ENCODE measurements at places on chromosomes 1 and 21.

GRCh38 chr1:167934426-167935215 is 1.9 kb upstream of the DCAF6 start:
- DNase-seq = no peak

DNA sequence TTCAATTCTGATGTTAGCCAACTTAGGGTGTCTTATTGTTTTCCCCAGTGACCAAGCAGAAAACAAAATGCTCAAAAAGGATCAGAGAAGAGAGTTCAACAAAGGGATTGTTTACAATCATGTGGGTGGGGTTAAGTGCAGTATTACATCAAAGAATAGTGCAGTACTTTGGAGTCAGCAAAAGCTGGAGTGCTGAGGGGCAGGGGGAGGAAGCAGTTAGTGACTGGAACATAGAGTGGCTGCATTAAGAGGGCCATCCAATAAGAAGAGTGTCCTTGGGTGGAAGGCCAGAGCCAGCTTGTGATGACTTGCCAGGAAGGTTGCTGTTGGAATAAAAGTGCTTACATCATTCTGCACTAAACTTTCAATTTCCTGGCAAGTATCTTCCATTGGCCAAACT is 175.5 kb downstream of the CYYR1 start:
- no peak for DNase-seq

DNA sequence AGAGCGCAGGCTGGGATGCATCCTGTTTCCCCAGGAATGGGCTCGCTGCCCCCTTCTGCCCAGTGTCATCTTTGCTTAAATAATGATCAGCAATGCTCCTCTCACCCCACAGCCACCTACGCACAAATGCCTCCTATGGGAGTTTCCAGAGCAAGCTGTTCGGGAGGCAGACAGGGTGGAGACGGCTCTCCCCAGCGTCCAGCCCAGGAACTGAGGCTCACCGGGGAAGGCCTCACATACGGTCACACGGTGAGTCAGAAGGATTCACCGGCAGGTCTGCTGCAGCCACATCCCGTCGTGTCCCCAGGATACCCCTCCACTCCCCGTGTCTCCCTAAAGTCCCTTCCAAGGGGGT is 40.3 kb upstream of the RUNX3 start:
- DNase-seq = no peak

- no peak for DNase-seq
These were observed 277.6 kb downstream of the PLPP3 start for GRCh38 chr1:56301791-56302190.

DNA sequence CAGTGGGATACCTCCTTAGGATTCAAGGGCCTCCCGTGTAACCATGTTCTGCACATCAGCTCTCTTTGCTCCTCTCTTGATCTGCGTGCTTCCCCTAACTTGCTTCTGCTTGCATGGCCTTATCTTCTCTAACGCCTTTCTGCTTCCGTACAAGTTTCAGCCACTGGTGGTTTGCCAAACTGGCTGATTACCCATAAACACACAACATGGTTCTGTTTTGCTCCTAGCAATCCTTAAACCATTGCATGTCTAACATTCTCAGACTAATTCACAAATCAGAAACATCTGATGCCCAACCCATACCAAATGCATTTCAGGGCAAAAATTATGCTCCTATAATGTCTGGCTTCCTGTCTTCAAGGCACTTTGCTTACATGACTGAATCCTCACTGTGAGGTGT is 166.4 kb downstream of the PBX1 start:
- DNase-seq = no peak

- DNase-seq = no peak
These were observed 468.1 kb upstream of the PTBP2 start for GRCh38 chr1:96253246-96254035.

DNA sequence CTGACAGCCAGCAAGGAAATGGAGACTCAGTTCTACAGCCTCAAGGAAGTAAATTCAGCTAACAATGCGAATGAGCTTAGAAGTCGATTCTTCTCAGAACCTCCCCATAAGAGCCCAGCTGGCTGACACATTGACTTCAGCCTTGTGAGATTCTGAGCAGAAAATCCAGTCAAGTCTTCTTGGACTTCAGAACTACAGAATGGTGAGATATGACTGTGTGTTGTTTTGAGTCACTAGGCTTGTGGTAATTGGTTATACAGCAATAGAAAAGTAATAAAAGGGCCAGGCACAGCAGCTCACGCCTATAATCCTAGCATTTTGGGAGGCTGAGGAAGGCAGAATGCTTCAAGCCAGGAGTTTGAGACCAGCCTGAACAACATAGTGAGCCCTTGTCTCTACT is 161.8 kb upstream of the IVNS1ABP start:
- DNase-seq = no peak

DNA sequence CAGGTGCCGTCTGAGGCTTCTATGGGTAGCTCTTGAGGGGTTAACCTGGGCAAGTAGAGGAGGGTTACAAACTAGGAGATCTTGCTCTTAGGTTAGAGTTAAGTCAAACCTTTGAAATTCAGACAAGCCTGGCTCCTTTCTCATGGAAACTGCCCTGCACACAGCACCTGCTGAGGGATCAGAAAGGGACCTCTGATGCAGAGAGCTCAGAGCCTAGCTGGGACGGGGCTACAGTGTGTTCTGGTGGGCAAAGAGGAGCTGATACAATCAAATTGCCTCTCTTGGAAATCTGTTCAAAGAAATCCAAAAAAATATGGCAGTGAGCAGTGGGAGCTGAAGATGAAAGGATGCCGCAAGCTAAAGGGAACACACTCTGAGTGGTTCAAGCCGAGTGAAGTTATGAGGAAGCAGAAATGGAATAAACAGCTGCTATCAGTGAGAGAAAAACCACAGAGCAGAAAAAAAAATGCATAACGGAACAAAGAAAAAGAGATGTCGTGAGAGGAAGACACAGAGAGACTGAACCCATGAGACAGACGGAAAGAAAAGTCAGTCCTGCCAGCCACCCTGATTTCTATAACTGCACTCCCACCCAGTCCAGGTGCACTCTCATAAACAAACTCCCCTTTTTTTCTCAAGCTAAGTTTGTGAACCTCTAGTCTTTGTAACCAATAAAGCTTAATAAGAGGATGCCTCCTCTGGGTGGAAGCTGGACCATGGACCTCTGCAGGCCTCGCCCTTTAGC is 26.6 kb downstream of the PAFAH2 start:
- no peak for DNase-seq

GRCh38 chr1:201309416-201309815 is 26.1 kb downstream of the PKP1 start:
- peak; percentile 94 for DNase-seq
